ENCODE measurements at places on chromosomes 11 and 22.

- DNase-seq, result no peak
Observed at GRCh38 chr22:49295465-49295743, 532.3 kb downstream of the BRD1 start.

DNA sequence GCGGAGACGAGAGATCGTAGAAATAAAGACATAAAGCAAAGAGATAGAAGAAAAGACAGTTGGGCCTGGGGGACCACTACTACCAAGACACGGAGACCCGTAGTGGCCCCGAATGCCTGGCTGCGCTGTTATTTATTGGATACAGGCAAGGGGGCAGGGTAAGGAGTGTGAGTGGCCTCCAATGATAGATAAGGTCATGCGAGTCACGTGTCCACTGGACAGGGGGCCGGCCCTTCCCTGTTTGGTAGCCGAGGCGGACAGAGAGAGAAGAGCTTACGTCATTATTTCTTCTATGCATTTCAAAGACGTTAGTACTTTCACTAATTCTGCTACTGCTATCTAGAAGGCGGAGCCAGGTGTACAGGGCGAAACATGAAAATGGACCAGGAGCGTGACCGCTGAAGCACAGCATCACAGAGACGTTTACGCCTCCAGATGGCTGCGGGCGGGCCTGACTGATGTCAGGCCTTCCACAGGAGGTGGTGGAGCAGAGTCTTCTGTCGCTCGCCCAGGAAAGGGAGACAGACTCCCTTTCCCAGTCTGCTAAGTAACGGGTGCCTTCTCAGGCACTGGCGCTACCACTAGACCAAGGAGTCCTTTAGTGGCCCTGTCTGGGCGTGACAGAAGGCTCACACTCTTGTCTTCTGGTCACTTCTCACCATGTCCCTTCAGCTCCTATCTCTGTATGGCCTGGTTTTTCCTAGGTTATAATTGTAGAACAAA is 24.8 kb downstream of the PPP6R2 start:
- DNase-seq, result no peak

GRCh38 chr22:39349506-39349966 is 255 bp upstream of the SYNGR1 start:
- no peak for DNase-seq

DNA sequence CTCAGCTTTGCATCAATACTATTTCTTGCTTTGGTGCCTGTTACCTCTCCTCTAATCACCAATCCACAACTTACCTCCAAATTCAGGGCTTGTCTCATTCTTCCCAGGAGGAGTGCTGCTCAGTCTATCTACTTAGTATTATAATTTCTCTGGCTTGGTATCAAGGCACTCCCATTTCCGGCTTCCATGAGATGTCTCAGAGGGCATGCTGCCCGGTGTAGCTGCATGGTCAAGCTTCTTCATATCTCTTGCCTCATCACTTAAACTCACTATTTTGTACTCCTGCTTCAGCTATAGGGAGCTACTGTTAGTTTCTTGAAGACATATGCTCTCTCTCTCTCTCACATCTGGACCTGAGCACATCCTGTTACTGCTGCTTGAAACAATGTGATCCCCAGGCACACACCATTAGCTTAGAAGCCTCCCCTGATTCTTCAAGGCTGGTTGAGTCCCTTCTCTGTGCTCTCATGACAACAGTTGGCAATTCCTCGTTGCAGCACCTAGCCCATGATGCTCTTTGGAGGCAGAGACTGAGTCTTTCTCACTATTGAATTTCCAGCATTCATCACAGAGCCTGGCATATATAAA is 182.8 kb upstream of the SYN3 start:
- no peak for DNase-seq

DNA sequence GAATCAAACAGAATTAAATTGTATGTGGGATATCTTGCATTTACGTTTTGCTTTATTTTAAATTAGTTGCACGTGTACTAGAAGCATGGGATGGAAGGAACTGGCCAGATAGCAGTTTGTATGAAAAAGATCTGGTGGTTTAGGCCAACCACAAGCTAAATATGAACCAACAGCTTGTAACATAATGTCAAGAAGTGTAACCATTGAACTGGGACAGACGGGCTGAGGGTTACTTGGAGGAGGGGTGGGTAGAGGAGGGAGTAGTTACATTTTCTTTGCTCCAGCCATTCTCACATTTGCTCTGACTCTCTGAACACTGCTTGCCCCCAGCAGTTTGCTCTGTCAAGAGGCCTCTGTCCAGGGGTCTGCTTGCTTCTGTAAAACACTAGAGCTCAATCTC is 31.7 kb upstream of the CXCR5 start:
- no peak for DNase-seq

DNA sequence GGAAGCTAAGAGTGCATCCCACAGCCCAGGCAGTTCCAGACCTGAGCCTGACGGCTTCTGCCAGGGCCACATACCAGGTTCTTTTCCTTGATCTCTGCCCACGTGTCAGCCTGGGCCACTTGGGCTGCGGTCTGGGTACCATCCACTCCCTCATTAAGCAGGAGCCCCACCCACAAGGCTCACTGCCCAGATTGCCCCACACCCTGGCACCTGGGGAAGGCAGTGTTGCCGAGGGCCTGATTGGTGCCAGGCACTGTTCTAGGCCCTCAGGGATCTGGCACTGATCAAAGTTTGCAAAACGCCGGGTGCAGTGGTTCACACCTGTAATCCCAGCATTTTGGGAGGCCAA is 15.4 kb downstream of the GGA1 start:
- DNase-seq, result no peak

DNA sequence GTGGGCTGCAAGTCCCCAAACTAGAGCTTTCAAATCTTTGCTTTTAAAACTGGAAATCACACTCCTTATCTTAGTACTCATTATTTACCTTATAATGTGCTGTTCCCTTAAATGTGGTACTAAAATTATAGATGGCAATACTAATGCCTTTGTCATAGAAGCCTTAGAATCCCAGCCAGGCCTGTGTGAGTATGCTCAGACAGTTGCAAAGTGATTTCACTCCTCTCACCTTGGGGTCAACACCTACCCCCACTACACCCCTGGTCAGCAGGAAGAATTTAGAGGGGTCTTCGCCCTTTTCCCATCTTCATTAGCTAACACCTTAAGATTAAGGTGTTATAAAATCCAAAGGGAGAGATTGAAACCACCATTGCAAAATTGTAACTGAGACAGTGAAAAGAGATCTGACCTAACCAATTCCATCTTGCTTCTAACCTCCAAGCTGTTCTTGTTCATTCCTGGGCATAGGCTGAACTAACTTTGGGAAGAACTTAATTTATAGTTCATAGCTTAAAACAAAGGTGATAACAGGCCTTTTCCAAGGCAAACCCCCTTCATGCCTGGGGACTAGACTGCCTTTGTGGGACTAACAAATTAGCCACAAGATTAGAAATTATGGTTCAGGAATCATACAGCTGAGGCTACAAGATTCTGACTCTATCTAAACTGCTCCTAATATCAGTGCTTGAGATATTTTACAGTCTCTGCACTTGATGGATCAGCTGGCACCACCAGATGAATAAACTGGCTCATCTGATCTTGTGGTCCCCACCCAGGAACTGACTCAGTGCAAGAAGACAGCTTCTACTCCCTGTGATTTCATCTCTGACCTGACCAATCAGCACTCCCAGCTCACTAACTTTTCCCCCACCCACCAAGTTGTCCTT is 10.4 kb upstream of the MRPL17 start:
- DNase-seq, result no peak

DNA sequence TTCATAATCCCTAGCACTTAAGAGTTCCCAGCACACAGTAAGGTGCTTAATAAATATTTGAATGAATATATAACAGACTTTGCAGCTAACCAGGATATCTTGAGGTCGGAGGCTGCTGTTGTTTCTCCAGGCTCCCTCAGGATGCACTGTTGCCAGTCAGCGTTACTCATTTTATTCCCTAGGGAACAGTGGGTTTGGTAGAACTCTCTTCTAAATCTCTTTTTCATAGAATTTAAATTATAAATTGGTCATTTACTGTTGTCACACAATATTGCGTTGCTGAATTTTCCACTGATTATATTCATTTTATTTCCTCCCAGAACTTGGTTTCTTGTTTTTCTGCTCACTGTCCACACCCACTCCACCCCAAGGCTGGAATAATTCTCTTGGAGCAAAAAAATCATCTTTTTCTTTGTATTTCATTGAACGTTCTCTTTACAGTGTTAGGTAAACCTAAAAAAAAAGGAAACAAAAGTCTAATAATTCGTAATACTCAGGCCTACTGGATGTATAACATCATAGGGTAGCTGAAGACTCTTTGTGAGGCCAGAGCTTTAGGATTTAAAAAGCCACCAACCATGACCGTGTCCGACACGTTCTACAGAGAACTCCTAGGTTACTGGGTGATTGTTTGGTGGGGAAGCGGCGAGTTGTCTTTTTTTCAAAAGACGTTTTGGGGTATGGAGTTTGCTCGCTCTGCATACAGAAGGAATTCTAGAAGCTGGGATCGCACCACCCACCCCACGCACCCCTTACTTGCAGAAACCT is 766 bp upstream of the CAPRIN1 start:
- no peak for DNase-seq

- DNase-seq, result no peak
Observed at GRCh38 chr22:35656284-35656752, 8.1 kb downstream of the APOL6 start.

Measured in NCI-H187 (cell line).